ENCODE measurements at places on chromosomes 16 and 17. TPM values are rescaled to one million over a fixed set of nuclear protein-coding genes. Genes with fewer than 3 reads are reported as not detected.

The RSKR gene
- total RNA-seq = 14.3 TPM

The SCIMP gene
- not detected for total RNA-seq

The ZNF385C gene
- 1.2 TPM for total RNA-seq

The METTL9 gene
- total RNA-seq = 102 TPM

The TBC1D28 gene
- total RNA-seq = not detected

The ACSM2A gene
- not detected for total RNA-seq

The RBFOX1 gene
- total RNA-seq = not detected

The TNFSF13 gene
- 7.3 TPM for total RNA-seq

The TP53TG3F gene
- total RNA-seq = not detected

The GAA gene
- 43.9 TPM for total RNA-seq

The TAT gene
- not detected for total RNA-seq

The IRX6 gene
- total RNA-seq = not detected

The RHBDL1 gene
- total RNA-seq = 0.72 TPM

The MGAT5B gene
- total RNA-seq = 0.12 TPM

The ST6GALNAC2 gene
- not detected for total RNA-seq

The RNF222 gene
- total RNA-seq = 0.14 TPM

The CLCN7 gene
- total RNA-seq = 48.8 TPM

The PRSS53 gene
- total RNA-seq = 3.1 TPM

The KCNJ12 gene
- total RNA-seq = not detected

The ACAP1 gene
- total RNA-seq = 238 TPM

All from activated naive CD8-positive, alpha-beta T cell treated with anti-CD3 and anti-CD28 coated beads for 36 hours (primary cell).